Esophagus muscularis mucosa (tissue), 4 donors: ENCODE measurements at places on chromosomes 5 and 9. TPM values are rescaled to one million over a fixed set of nuclear protein-coding genes. Genes with fewer than 3 reads are reported as not detected.

RPS23 gene
- total RNA-seq = 3,112 TPM

NFX1 gene
- total RNA-seq = 39.2 TPM

PRRX2 gene
- 2.2 TPM for total RNA-seq

LOX gene
- total RNA-seq = 15.2 TPM

GBGT1 gene
- total RNA-seq = 15.9 TPM

SH3TC2 gene
- 2.2 TPM for total RNA-seq

CCIN gene
- 0.50 TPM for total RNA-seq

CARTPT gene
- total RNA-seq = 7.1 TPM

KIF27 gene
- 5.4 TPM for total RNA-seq

CDH12 gene
- total RNA-seq = not detected

RMRP gene
- total RNA-seq = 6,162 TPM

TMEM167A gene
- total RNA-seq = 21.4 TPM

ZNF658 gene
- 5.7 TPM for total RNA-seq

- DNase-seq = no peak
- H3K27ac ChIP-seq = no peak overlapping the region
- H3K36me3 ChIP-seq = peaks cover 20% of the 10 kb centered on the region
- no peaks in the 10 kb centered on the region for H3K4me1 ChIP-seq
- peaks cover 5% of the 10 kb centered on the region for H3K27me3 ChIP-seq
These were observed 6.1 kb downstream of the CCNI2 start for GRCh38 chr5:132753135-132753987.

- H3K4me1 ChIP-seq = peaks cover 50% of the 10 kb centered on the region
- no peaks in the 10 kb centered on the region for H3K36me3 ChIP-seq
- no peaks in the 10 kb centered on the region for H3K27me3 ChIP-seq
- H3K4me3 ChIP-seq = no peak overlapping the region
- H3K27ac ChIP-seq = peak overlapping the region; percentile 72
These were observed 14.3 kb upstream of the MGAT1 start for GRCh38 chr5:180816608-180817534.

DNA sequence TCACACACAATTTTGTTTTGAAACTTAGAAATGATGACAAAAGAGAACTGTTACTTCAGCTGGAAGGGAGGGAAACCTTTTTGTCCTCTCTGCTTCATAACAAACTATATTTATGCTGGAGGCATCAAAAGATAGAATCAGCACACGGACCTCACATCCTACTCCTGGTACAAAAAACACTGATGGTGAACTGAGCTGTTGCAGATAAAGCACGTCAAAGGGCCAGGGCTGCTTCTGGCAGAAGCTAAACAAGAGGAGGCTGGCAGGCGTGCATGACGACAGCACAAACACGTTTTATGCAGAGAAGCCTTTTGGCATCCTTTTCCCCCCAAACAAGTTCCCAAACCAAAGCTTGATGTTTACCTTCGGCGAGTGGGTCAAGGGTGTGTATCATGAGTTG, 169.6 kb downstream of the SLC24A2 start:
- no peaks in the 10 kb centered on the region for H3K4me1 ChIP-seq
- no peak overlapping the region for H3K27ac ChIP-seq
- no peaks in the 10 kb centered on the region for H3K27me3 ChIP-seq
- no peak overlapping the region for H3K4me3 ChIP-seq
- DNase-seq = no peak
- H3K36me3 ChIP-seq = no peaks in the 10 kb centered on the region

GRCh38 chr9:76027861-76028260, 137.4 kb downstream of the PCSK5 start:
- H3K4me3 ChIP-seq = no peak overlapping the region
- H3K27ac ChIP-seq = no peak overlapping the region
- H3K4me1 ChIP-seq = peaks cover 12% of the 10 kb centered on the region
- H3K36me3 ChIP-seq = peaks cover 8% of the 10 kb centered on the region

GRCh38 chr9:98921732-98922131, 22.0 kb upstream of the COL15A1 start:
- H3K27me3 ChIP-seq = no peaks in the 10 kb centered on the region
- H3K4me1 ChIP-seq = peaks cover 17% of the 10 kb centered on the region
- no peak overlapping the region for H3K27ac ChIP-seq
- H3K36me3 ChIP-seq = no peaks in the 10 kb centered on the region

DNA sequence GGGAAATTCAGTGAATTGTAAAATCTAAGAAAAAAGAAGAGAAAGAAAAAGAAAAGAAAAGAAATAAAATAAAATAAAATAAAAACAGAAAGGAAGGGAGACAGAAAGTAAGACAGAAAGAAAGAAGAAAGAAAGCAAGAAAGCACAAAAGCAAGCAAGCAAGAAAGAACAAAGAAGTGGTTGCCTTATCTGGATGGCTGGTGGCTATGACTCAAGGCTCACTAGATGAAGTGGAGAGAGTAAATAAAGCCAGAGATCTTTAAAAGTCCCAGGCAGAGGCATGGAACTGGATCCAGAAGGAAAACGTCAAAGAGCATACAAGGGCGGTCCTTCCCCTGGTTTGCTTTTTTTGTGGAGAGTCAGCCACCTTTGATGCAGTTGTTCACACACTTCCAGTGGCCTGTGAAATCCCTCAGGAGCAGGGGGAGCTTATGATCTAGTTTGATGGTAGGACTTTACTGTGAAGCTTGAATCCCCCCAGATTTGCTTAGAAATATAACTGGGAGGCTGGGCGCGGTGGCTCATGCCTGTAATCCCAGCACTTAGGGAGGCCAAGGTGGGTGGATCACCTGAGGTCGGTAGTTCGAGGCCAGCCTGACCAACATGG, 176.7 kb upstream of the HMHB1 start:
- H3K4me1 ChIP-seq = peaks cover 3% of the 10 kb centered on the region
- peak overlapping the region; percentile 52 for H3K27ac ChIP-seq
- H3K4me3 ChIP-seq = no peak overlapping the region
- no peaks in the 10 kb centered on the region for H3K36me3 ChIP-seq

DNA sequence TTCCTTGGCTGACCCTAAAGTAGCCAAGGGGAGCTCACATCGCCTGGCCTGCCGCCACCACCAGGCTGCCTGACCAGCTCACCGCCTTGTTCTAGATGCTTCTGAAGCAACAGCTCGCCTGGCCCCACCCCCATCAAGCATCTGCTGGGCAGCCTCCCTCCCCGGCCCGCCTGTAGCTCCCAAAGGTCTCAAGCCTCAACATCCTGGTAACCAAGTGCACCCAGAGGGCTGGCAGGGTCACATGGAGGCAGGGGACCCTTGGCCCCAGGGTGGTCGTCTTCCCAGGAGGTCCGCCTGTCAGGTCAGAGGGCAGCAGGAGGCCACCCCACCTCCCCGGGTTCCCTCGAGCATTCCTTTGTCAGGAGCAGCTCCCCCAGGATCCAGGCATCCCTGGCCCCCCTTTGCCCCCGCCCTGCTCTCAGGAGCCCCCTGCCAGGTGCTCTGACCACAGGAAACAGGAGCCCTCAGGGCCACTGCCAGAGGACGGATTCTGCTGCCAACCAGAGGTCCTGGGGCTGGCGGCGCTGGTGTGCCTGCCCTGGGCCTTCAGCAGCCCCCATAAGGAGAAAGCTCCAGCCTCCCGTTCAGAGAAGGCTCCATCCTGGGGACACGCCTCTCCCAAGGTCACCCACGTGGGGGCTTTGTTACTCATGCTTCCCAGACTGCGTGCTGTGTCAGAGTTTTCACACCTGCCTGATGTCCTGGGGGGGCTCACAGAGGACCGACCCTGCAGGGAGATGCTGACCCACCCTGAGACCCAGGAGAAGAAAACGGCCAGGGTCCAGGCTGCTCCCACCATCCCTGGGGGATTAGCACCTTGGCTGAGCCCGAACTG, 3.5 kb upstream of the LRRC14B start:
- H3K4me3 ChIP-seq = peak overlapping the region; percentile 29
- H3K27me3 ChIP-seq = no peaks in the 10 kb centered on the region
- no peak for DNase-seq
- H3K27ac ChIP-seq = no peak overlapping the region

DNA sequence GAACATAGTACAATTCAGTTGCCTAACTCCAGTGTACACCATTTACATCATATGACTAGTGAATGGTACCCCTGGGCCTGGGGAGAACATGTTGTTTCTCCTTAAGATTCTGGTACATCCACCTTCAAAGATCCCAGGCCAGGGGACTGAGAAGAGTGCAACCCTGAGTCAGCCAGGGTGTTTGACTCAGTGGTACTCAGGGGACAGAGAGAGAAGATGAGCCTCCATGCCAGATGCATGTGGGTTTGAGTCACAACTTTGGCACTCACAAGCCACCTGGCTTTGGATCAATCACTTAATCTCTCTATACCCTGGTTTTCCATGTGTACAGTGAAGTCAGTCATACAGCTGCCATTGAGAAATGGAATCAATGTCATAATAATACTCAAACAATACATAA, 53.7 kb downstream of the MAP1B start:
- no peaks in the 10 kb centered on the region for H3K27me3 ChIP-seq
- H3K36me3 ChIP-seq = no peaks in the 10 kb centered on the region
- H3K27ac ChIP-seq = peak overlapping the region; percentile 77
- no peak for DNase-seq

DNA sequence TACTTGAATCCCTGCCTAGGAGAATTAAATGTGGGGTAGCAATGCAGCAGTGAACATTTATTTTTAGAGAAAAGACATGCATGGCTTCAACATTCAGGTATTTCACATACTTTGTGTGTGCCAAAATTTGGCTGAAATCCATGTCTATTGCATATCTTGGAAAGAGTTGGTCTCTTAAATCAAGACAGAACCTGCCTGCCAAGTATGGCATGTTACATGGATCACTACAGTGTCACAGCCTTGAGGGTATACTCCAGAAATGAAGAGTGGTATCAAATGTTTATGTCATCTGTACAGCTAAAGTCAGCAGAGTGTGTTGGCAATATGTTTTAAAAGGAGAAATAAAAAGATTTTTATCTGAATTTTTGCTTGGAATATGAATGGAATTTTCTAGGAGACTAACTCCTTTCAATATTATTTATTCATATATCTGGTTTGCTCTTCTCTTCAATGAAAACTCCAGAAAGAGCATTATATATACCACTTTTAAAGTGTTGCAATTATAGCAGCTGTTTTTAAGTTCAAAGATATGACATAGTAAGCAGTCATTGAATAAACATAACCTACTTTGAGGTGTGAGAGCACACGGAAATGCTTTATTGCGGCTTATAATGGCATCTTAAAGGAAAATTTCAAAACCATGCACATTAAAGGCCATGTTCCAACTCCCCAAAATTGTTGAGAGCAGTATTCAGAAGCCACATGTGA, 95.4 kb upstream of the MINAR2 start:
- H3K27ac ChIP-seq = no peak overlapping the region
- no peaks in the 10 kb centered on the region for H3K27me3 ChIP-seq
- no peak for DNase-seq
- H3K4me1 ChIP-seq = peaks cover 15% of the 10 kb centered on the region
- no peak overlapping the region for H3K4me3 ChIP-seq

- H3K27ac ChIP-seq = no peak overlapping the region
- H3K27me3 ChIP-seq = no peaks in the 10 kb centered on the region
- DNase-seq = no peak
- H3K4me1 ChIP-seq = peaks cover 55% of the 10 kb centered on the region
These were observed 13.6 kb downstream of the UBE2D2 start for GRCh38 chr5:139574641-139575312.

DNA sequence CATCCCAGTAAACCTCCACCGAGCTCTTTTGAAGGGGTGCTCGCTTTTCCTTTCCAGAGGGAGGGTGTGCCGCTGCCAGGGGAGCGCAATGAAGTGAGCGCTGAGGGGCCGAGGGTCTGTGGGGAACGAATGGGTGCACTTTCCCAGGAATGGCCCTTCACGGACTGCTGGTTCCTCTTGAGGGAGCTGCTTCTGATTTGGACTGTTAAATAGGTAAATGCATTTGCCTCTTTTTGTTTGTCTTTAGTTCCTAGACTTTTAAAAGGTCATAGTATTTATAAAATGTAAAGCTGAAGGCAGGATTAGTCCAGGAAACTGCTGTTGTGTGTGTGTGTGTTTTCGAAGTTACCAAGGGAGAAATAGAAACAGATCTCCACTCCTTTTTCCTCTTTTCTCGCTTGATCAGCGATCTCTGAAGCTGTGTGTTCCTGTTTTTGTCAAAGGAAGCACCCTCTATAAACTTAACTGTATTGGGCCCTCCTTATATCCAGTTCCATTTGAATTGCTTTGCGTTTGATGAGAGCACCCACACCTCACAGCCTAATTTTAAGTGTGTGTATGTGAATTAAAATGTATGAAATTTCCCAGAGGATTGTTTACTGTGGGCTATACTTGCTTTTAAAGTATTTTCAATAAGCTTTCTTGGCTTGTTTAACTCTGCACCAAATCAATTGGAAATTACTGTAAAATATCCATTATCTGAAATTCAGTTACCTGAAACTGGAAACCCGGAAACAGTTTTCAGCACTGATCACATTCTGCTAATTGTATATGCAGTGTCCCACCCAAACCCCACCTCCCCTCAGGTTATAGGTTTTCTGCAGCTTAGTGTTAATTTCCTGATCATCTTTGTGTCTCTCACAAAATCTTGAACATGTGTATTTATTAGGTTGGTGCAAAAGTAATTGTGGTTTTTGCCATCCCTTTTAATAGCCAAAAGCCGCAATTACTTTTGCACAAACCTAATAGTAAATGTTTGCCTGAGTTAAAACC, 966 bp downstream of the SNX2 start:
- peak overlapping the region; percentile 88 for H3K4me3 ChIP-seq
- peak overlapping the region; percentile 92 for H3K27ac ChIP-seq
- peaks cover 18% of the 10 kb centered on the region for H3K4me1 ChIP-seq
- DNase-seq = no peak
- H3K36me3 ChIP-seq = no peaks in the 10 kb centered on the region

DNA sequence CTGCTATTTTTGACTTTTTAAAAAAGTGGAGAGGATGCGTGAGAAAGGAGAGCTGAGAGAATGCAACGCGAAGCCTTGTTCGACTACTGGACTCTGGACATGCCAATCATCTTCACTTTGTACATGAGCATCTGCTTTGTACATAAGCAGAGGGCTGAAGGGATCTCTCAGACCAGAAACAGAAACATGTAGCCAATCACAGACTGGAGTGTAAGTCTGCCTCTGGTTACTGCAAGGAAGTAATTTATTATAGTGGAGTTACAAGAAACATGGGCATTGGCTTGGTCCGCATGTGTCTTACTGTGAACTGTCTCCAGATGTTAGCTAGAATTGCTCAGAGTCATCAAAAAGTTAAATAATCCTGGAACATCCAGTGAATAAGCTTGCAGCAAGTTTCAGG, 190.0 kb upstream of the GRAMD2B start:
- no peaks in the 10 kb centered on the region for H3K27me3 ChIP-seq
- no peak overlapping the region for H3K4me3 ChIP-seq
- no peak overlapping the region for H3K27ac ChIP-seq
- no peaks in the 10 kb centered on the region for H3K36me3 ChIP-seq

GRCh38 chr9:21119093-21119770, 22.4 kb downstream of the IFNW1 start:
- no peaks in the 10 kb centered on the region for H3K4me1 ChIP-seq
- H3K36me3 ChIP-seq = no peaks in the 10 kb centered on the region
- DNase-seq = no peak
- H3K27me3 ChIP-seq = no peaks in the 10 kb centered on the region

GRCh38 chr5:68673106-68673822, 420.6 kb upstream of the SLC30A5 start:
- H3K27me3 ChIP-seq = no peaks in the 10 kb centered on the region
- no peaks in the 10 kb centered on the region for H3K36me3 ChIP-seq
- H3K4me3 ChIP-seq = peak overlapping the region; percentile 11
- DNase-seq = no peak
